ENCODE measurements at places on chromosomes 12 and 14. TPM values are rescaled to one million over a fixed set of nuclear protein-coding genes. Genes with fewer than 3 reads are reported as not detected.

- DNase-seq, result no peak
These were observed 3.0 kb downstream of the TEDC1 start for GRCh38 chr14:105493921-105494605.

GRCh38 chr14:89792489-89793366, 161.8 kb downstream of the EFCAB11 start:
- no peak for DNase-seq

DNA sequence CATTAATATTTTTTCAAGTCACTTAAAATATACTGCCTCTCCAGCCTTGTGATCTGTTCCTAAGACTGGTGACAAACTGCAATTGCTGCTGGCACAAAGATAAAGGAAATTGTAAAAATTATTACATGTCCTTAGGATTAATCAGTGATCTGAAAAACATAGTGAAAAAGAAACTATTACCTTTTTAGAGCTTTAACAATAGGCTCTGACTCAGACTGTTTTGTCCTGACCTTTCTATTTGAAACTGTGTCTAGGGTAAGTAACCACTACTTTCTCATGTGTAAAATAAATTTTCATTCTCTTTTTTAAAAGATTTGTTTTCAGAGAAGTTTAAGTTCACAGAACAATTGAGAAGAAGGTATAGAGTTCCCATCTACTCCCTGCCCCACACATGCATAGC, 80.4 kb upstream of the CLEC14A start:
- no peak for DNase-seq

DNA sequence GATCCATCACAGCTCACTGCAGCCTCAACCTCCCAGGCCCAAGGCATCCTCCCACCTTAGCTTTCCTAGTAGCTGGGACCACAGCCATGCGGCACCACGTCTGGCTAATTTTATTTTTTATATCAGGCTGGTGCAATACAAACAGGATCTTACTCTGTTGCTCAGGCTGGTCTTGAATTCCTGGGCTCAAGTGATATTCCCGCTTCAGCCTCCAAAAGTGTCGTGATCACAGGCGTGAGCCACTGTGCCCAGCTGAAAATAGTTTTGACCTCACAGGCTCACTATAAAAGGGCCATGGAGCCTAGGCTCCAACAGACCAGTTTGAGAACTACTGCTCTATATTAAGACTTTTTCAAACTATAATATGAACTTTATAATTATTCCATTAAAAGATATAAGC, 37.3 kb downstream of the SNX6 start:
- DNase-seq, result no peak

- no peak for DNase-seq
These were observed 56.5 kb upstream of the CFL2 start for GRCh38 chr14:34770901-34771300.

GRCh38 chr12:129966146-129966995, 62.5 kb upstream of the TMEM132D start:
- no peak for DNase-seq

- no peak for DNase-seq
These were observed 7.4 kb downstream of the TESPA1 start for GRCh38 chr12:54977155-54977554.

DNA sequence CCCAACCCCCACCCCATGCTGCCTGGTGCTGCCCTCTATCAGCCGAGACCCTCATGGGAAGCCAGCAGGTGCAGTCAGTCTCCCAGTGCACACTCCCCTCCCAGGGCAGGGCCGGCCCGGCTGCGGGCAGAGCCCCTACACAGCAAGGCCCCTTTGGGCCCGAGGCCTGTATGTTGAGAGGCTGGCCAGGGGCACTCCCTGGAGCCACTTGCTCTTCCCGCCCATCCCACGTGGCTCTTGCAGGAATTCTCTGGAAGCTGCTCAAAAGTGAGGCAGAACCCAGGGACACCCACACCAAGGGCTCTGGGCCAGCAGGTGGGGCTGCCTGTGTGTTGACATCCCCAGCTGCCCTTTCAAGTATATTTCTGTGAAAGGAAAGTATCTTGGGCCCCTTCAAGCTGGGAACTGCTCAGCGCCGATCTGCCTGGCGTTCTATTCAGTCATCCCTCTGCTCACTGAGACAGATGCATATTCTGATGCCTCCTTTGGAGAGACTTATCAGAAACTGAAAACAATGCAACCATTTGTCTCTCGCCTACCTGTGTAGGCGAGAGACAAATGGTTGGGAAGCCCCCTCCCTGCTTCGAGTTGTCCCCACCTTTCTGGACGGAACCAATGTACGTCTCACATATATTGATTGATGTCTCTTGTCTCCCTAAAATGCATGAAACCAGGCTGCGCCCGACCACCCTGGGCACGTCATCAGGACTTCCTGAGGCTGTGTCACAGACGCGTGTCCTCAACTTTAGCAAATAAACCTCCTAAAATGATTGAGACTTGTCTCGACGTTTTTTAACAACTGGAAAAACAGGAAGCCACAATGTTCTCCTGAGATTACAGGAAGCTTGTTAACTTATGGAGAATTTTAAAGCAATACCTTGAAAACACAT, 6.0 kb downstream of the GPR132 start:
- DNase-seq, result peak; percentile 54

DNA sequence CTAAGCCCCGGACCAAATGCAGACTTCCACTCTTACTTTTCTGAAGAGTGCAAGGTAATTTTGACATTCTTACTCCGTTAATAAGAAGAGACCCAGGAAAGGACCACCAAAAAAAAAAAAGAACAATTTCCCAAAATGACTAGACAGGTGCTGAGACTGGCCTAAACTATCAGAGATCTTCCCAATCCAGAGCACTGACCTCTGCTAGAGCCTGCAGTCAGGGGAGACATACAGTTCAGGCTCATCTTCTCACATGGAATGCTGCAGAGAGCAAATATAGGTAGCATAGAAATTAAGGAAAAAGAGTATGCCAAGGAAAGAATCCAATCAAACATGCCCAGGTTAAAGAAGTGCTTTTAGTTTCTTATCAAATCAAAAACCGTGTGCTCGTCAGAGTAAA, 148.9 kb upstream of the SLCO1C1 start:
- no peak for DNase-seq

GRCh38 chr14:49196327-49196726, 389.9 kb downstream of the RPS29 start:
- DNase-seq, result no peak

- no peak for DNase-seq
These were observed 56.4 kb upstream of the NEDD1 start for GRCh38 chr12:96850676-96851075.

DNA sequence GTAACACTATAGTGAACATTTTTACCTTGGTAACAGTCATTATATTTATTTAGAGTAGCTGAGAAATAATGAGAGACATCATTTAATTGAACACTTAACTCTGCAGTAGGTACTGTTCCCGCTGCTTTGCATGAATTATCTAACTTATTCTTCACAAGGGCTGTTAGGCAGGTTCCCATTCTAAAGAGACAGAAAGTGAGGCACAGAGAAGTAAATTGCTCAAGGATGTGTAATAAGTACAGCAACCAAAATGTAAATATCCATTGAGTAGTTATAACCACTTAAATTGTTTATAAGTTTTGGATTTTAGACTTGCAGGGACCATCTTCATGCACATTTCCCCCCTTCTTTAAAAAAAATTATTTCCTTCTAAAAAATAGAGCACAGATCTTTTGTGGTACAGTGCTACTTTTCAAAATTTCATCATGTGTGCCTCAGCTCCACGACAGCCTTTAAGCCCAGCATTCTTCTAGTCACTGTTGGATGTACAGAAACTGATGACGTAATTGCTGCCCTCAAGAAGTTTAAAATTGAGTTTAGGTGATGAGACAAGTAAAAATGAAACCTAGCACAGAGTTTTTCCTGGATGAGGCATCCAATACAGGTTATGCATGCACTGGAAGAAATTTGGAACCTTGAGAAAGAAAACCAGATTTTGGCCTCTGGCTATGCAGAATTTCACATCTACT, 6.0 kb upstream of the MANSC4 start:
- DNase-seq, result no peak

- no peak for DNase-seq
These were observed 91.8 kb downstream of the SLC41A2 start for GRCh38 chr12:104866291-104866690.

DNA sequence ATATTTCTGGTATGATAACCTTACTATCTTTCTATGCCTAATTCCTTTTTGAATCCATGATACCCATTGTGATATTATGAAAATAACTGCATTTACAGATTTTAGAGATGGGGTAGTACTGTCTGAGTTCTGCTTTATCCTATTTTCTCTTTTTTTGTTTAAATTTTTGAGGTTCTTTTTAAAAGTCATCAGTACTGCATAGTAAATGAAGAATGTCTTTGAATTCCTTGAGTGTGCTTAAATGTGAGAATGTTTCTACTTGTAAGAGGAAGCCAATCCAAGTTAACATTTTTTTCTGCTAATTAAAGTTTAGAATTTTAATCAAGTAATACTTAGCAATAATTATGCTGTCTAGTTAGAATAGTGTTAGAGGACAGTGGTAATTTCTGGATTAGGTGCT, 474.6 kb downstream of the PCNX1 start:
- no peak for DNase-seq

- peak; percentile 66 for DNase-seq
These were observed at the start of gene ZNF219 for GRCh38 chr14:21098076-21098891. Gene ZNF219, minus strand, starts transcription at chr14:21098655. Its CDS starts 5,064 bp downstream, at chr14:21093591.

DNA sequence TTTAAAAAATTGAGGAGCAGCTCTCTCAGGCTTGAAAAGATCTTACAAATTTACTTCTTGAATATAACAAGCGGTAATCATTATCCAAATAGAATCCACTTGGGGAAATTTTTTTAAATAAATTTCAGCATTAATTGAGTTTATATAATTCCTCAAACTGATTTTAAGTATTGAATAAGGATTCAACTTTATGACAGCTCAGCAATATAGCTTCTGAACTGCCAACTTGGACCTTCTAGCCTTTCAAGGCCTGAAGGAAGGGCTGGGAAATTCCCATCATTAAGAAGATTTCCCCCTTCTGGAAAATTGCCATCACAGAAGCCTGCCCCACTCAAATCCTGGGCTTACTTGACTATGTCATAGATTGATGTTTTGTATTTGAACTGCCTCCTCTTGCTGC, 57.5 kb upstream of the GARIN2 start:
- DNase-seq, result no peak

DNA sequence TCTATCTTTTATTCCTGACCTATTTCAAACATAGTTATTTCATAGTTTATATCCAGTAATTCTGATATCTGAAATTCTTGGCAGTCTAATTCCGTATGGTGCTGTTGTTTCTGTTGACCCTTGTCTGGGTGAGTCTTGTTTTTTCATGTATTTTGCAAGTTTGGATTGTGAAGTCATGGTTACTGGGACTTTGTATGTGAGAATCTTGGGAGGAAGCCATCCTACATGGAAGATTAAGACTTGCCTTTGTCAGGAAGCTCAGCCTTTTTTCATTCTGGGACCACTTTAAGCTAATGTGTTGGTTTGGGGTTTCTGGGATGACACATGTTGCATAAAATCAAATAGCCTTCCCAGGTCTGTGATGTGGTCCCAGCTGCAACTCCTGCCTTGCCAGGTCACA, 191.6 kb upstream of the E2F7 start:
- DNase-seq, result no peak

GRCh38 chr12:24821691-24822090, 127.2 kb downstream of the BCAT1 start:
- no peak for DNase-seq

DNA sequence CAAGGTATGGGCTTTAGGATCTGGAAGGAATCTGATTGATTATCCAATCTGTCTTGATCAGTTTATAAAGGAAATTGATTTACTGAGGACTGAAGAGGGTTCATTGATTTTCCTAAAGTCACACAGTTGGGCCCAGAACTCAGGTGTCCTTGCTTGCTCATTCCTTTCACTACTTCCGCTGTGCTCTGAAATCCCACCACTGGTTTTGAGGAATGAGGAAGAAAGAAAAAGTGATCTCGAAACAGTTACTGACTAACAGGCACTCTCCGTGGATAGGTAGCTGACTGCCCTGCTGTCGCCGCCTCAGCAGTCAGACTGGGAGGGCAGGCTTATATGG, at the start of gene FITM1:
Gene FITM1 (plus strand): TSS at position 280 of the 337 bp plus-strand sequence. CDS start 905 bp downstream, outside the sequence.
- no peak for DNase-seq

- DNase-seq, result no peak
These were observed 13.9 kb upstream of the NR4A1 start for GRCh38 chr12:52037248-52037861.

DNA sequence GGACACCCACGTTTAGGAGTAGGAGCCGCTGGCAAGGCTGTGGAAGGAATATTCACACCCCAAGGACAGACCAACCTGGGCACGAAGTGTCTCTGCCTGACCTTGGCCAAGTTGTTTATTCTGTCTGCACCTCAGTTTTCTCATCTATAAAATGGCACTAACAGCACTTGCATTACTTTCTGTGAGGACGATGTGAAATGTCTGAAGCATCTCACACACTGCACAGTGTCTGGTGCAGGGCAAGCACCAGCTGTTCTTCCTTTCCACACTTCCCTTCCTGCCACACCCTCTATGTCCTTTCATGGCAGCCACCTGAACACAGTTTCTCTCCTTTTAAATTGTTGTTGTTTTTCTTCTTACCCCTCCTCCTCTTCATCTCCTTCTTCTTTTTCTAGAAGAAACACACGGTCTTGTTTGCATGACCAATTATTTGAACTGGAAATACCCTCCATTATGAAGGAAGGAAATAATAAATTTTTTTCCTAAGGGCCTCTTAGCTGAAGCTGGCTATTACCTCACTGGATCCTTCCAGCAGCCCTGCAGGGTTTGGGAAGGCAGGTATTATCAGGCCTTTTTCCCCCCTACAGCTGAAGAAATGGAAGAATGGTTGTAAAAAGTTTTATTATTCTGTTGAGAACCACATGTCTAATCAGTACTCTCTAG, 42.9 kb upstream of the ATP23 start:
- no peak for DNase-seq

GRCh38 chr12:51533799-51534198, 57.2 kb upstream of the SCN8A start:
- DNase-seq, result no peak

DNA sequence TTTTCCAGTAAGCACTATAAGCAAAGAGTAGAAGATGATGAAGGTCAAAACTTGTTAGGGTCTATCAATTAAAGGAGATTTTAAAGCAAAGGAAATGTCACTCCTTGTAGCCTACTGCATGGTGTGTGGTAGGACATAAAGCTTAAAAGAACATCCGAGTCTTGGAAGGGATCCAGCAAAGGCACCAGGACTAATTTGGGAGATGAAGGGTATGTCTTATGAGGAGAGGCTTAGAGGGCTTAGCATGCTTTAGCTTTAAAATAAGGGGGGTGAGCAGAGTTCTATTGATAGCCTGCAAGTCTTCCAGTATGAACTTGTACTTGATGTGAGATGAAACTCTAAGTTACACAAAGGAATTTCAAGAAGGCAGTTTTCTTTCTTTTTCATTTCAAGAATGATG, 11.8 kb upstream of the MYBPC1 start:
- DNase-seq, result no peak

DNA sequence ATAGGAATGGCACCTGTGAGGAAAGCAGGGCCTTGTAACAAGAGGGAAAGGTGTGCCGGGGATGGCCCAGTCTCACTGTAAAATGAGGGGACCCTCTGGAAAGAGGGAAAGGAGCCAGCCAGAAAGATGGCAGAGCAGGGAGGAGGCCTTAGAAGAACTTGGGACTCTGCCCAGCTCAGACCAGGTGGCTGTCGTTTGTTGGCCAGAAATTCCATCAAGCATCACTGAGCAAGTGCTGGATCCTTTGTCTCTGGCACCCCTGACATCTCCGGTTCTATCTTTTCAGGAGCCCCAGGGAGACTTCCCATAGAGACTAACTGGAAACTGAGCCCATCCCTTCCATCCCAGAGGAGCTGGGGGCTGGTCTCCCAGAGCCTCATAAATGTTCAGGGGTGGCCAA, 43.3 kb downstream of the DEGS2 start:
- DNase-seq, result no peak

Gene ABCD2
- 0.25 TPM for total RNA-seq

Gene SCAF11
- total RNA-seq, result 58.1 TPM

Gene POTEG
- not detected for total RNA-seq

Gene CACNA1C
- 0.74 TPM for total RNA-seq

Gene FLRT2
- total RNA-seq, result 0.12 TPM

Gene SLC39A9
- 56.8 TPM for total RNA-seq

Gene KRT82
- total RNA-seq, result not detected

Data from right lobe of liver (tissue), 6 donors.